ENCODE measurements at places on chromosomes 11 and 22. TPM values are rescaled to one million over a fixed set of nuclear protein-coding genes. Genes with fewer than 3 reads are reported as not detected.

GRCh38 chr11:10318527-10318802 lies 13.6 kb downstream of the ADM start:
- H3K27me3 ChIP-seq: no peaks in the 10 kb centered on the region
- H3K27ac ChIP-seq: peak overlapping the region; percentile 40
- H3K4me1 ChIP-seq: peaks cover 32% of the 10 kb centered on the region
- DNase-seq: no peak
- H3K36me3 ChIP-seq: no peaks in the 10 kb centered on the region

DNA sequence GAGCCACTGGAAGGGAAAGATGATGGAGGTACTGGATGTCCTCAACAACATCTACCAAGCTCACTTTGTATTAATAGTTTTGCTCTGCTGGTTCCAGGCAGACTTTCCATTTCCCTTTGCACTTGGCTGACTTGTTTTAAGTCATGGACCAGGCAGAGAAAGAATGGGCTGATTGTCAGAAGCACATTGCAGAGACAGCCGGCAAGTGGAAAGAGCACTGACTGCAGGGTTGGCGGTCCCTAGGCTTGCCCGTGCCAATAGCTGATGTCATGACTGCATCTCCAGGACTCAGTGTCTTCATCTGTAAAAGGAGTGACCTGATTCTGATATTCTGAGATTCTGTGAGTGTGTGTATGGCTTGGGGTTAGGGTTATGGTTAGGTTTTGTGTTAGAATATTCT lies 20.9 kb upstream of the NNMT start:
- no peak overlapping the region for H3K4me3 ChIP-seq
- peaks cover 5% of the 10 kb centered on the region for H3K27me3 ChIP-seq
- H3K36me3 ChIP-seq: no peaks in the 10 kb centered on the region
- no peak for DNase-seq

DNA sequence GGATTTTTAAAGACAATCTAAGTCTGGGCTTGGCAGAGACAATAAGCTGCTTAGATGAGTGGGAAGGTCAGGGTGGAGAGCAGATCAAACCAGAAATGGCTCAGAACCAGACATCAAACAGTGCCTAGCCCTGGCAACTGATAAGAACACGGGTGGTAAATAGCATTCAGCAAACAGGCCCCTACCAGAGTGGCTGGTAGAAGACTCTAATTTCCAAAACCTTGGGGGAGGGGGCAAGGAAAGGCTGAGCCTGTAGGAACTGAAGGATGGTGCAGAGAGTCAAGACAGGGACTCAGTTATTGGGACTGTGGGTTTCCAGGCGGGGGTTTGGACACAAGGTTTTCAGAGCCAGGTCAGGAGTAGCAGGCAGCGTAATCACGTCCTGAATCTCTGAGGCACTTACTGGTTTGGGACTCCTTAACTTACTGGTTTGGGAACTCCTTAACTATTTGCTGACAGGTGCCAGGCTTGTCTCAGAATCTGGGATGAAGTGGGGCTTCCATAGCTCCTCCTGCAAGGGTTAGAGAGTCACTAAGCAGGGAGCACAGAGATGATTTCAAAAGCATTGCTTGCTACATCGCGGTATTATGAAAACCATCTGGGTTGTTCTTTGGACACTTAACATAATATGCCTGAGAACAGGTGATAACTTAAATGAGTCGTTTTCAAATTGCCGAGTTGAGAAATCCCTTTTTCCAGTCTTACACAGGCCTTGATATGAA lies 5.7 kb upstream of the ABTB2 start:
- H3K36me3 ChIP-seq: no peaks in the 10 kb centered on the region
- no peaks in the 10 kb centered on the region for H3K4me1 ChIP-seq
- H3K27ac ChIP-seq: no peak overlapping the region
- peak; percentile 20 for DNase-seq
- H3K4me3 ChIP-seq: no peak overlapping the region

DNA sequence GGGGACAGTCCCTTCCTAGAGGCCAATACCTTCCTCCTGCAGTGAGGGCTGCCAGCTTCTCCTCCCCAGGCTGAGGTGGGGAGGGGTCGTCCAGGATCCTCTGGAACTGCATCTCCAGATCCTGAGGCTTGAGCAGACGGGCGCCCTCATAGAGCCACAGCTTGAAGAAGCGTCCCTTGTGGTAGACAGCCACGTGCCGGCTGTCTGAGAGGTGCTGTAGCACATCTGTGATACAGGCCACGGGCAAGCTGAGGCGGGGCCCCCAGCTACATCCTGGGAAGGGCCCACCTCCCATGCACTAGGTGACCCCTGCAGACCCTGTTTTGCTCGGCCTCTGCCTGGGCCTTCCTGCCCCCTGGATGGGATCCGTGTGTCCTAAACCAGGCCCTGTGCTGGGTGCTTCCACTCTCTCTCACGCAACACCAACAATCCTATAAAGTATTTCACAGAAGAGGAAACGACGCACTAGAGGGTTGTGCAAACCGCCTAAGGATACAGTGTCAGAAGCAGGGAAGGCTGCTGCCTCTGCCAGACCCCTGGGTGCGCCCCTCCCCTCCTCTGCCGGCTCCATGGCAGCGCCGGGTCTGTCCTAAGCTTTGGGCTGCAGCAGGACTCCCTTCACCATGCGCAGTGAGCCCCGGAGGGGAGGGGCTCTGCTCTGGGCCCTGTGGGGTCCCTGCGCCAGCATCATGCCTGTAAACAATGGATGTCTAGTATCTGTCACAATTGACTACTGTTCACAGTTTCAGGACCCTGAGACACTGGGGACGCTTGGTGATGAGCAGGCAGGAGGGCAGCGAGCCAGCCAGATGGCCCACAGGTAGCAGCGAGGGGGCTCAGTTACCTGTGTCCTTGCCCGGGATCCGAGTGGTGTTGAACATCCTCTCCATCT lies 4.5 kb downstream of the CPT1B start:
- H3K27ac ChIP-seq: no peak overlapping the region
- no peak overlapping the region for H3K4me3 ChIP-seq
- H3K36me3 ChIP-seq: no peaks in the 10 kb centered on the region
- DNase-seq: no peak

DNA sequence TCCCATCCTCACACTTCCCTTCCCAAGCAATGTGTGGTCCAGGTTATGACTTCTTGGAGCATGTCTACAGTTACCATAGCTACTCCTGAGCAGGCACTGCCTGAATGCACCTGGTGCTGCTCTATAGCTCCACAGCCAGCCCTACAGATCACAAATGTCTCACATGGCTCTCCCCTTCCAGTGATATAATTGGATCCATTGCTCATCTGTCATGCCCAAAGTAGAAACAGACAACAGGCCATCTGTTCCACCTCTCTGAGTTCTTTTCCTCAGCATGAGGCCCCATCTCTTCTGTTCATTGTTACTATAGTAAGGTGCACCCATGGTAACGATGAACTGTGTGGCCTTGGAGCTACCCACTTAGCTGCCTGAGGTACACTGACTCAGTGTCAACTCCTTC lies 320.3 kb upstream of the ZC3H12C start:
- no peaks in the 10 kb centered on the region for H3K27me3 ChIP-seq
- no peak overlapping the region for H3K4me3 ChIP-seq
- H3K36me3 ChIP-seq: no peaks in the 10 kb centered on the region
- DNase-seq: no peak
- H3K4me1 ChIP-seq: no peaks in the 10 kb centered on the region

- H3K27ac ChIP-seq: no peak overlapping the region
- no peaks in the 10 kb centered on the region for H3K36me3 ChIP-seq
- H3K27me3 ChIP-seq: no peaks in the 10 kb centered on the region
- H3K4me1 ChIP-seq: no peaks in the 10 kb centered on the region
- DNase-seq: no peak
Measured at GRCh38 chr11:77106321-77106720, 3.7 kb downstream of the OMP start.

GRCh38 chr11:133522344-133522743 lies 10.0 kb downstream of the OPCML start:
- no peaks in the 10 kb centered on the region for H3K36me3 ChIP-seq
- DNase-seq: no peak
- no peak overlapping the region for H3K4me3 ChIP-seq
- H3K27ac ChIP-seq: no peak overlapping the region

DNA sequence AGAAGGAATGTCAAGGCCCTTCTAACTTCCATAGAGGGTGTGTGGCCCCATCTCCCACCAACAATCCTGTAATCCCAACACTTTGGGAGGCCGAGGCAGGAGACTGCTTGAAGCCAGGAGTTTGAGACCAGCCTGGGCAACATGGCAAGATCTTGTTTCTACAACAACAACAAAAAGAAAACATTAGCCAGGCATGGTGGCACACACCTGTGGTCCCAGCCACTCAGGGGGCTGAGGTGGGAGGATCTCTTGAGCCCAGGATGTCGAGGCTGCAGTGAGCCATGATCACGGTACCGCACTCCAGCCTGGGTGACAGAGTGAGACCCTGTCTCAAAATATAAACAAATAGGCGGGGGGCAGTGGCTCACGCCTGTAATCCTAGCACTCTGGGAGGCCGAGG lies 16.9 kb downstream of the TSPAN32 start:
- no peak for DNase-seq
- no peaks in the 10 kb centered on the region for H3K4me1 ChIP-seq
- H3K36me3 ChIP-seq: no peaks in the 10 kb centered on the region
- H3K27me3 ChIP-seq: no peaks in the 10 kb centered on the region
- H3K27ac ChIP-seq: no peak overlapping the region

- H3K4me3 ChIP-seq: no peak overlapping the region
- H3K36me3 ChIP-seq: no peaks in the 10 kb centered on the region
- H3K27me3 ChIP-seq: no peaks in the 10 kb centered on the region
Measured at GRCh38 chr22:17775781-17776465, 1.7 kb upstream of the BID start.

GRCh38 chr11:60871378-60872061 lies 4.2 kb downstream of the ZP1 start:
- no peaks in the 10 kb centered on the region for H3K4me1 ChIP-seq
- H3K27me3 ChIP-seq: no peaks in the 10 kb centered on the region
- no peak for DNase-seq
- H3K36me3 ChIP-seq: no peaks in the 10 kb centered on the region

GRCh38 chr11:45568049-45568448 lies 97.4 kb downstream of the CHST1 start:
- no peaks in the 10 kb centered on the region for H3K4me1 ChIP-seq
- no peak overlapping the region for H3K27ac ChIP-seq
- H3K27me3 ChIP-seq: no peaks in the 10 kb centered on the region
- no peaks in the 10 kb centered on the region for H3K36me3 ChIP-seq
- no peak for DNase-seq
- no peak overlapping the region for H3K4me3 ChIP-seq

DNA sequence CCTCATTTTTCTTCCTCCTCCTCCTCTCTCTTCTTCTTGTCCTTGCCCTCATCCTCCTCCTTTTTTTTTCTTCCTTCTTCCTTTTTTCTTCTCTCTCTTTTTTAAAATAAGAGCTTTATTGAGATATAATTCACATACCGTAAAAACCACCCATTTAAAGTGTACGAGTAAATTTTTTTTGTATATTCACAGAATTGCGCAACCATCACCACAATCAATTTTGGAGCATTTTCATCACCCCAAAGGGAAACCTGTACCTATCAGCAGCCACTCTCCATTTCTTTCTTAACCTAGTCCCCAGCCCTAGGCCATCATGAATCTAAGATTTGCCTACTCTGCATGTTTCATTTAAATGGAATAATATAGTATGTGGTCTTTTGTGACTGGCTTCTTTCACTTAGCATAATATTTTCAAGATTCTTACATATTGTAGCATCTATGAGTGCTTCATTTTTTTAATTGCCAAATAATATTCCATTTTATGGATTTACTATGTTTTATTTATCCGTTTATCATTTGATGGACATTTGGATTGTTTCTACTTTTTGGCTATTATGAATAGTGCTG lies 35.0 kb downstream of the CAT start:
- DNase-seq: no peak
- no peaks in the 10 kb centered on the region for H3K4me1 ChIP-seq
- no peaks in the 10 kb centered on the region for H3K36me3 ChIP-seq
- no peak overlapping the region for H3K27ac ChIP-seq

- H3K36me3 ChIP-seq: no peaks in the 10 kb centered on the region
- no peak overlapping the region for H3K27ac ChIP-seq
- H3K4me3 ChIP-seq: no peak overlapping the region
- H3K27me3 ChIP-seq: no peaks in the 10 kb centered on the region
Measured at GRCh38 chr11:96013461-96014213, 89.7 kb upstream of the MTMR2 start.

- no peak overlapping the region for H3K27ac ChIP-seq
- no peak overlapping the region for H3K4me3 ChIP-seq
- DNase-seq: no peak
- H3K27me3 ChIP-seq: no peaks in the 10 kb centered on the region
Measured at GRCh38 chr11:340539-341512, 20.2 kb upstream of the IFITM3 start.

DNA sequence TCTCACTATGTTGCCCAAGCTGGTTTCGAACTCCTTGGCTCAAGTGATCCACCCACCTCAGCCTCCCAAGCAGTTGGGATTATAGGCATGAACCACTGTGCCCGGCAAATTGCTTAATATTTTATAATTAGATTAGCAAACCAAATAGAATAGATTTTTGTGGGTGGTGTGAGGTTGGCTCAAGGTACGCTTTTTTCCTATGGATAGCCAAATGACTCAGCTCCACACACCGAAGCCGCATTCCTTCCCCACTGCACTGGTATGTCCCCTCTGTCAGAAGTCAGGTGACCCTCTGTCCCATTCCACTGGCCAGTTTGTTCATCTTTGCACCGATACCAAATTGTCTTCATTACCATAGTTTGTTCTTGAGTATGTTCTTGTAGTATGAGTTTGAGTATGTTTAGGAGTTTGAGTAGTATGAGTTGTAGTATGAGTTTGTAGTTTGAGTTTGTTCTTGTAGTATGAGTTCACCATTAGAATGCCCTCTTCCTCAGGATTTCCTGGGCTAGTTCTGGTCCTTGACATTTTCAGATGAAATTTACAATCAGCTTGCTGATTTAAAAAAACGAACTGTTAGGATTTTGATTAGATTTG lies 19.4 kb downstream of the SUSD2 start:
- H3K4me3 ChIP-seq: no peak overlapping the region
- peak; percentile 50 for DNase-seq
- H3K27ac ChIP-seq: peak overlapping the region; percentile 91
- H3K36me3 ChIP-seq: no peaks in the 10 kb centered on the region
- no peaks in the 10 kb centered on the region for H3K27me3 ChIP-seq

- no peak for DNase-seq
- no peaks in the 10 kb centered on the region for H3K36me3 ChIP-seq
- H3K4me3 ChIP-seq: no peak overlapping the region
Measured at GRCh38 chr11:103623933-103624332, 412.5 kb upstream of the DDI1 start.

OR5B21 gene
- not detected for total RNA-seq

RGL4 gene
- total RNA-seq: not detected

OR52N4 gene
- total RNA-seq: not detected

LRRC55 gene
- total RNA-seq: not detected

PRODH gene
- 39.0 TPM for total RNA-seq

OTOG gene
- 2.5 TPM for total RNA-seq

ZNF214 gene
- 0.70 TPM for total RNA-seq

ACTN3 gene
- total RNA-seq: 0.16 TPM

KCNQ1 gene
- total RNA-seq: 1.0 TPM

P2RY6 gene
- total RNA-seq: 48.4 TPM

TPBGL gene
- total RNA-seq: 0.19 TPM
